RWPE2 (cell line): ENCODE measurements at places on chromosomes 1 and 21.

DNA sequence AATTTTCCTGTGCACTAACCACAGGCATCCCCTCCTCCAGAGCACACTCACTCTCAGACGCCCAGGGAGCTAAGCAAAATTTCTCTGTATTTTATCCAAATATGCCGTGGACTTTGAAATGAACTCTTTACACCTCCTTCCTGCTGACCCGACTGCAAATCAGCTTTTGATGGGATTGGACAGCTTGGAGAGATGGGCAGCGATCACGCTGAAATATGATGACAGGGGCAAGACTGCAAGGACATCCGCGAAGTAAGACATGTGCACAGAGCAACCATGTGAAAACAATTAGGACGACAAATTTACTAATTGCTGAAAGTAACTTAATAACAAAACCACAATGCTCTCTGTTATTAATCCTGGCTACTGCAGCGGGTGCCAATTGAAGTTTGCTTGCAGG lies 64.6 kb upstream of the CLDN14 start:
- no peak for DNase-seq

GRCh38 chr21:17688912-17689874 lies 76.5 kb upstream of the BTG3 start:
- peak; percentile 90 for DNase-seq

DNA sequence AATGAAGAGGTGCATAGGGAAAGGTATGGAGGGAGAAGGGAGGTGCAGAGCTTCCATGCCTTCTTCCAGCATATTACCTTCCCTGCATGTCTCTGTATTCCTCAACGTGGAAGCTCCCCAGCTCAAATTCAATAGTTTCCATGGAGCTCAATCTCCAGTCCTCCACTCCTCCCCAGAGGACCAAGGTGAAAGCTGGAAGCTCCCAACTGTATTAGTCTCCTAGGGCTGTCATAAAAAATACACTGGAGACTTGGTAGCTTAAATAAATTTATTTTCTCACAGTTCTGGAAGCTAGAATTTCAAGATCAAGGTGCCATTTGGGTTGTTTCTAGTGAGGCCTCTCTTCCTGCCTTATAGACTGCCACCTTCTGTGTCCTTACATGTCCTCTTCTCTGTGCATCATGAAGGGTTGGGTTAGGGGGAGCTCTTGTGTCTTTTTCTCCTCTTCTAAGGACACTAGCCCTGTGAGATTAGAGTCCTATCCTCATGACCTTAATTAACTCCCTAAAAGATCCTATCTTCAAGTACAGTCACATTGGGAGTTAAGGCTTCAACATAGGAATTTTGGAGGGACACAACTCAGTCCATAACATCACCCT lies 21.9 kb upstream of the RABGGTB start:
- no peak for DNase-seq

DNA sequence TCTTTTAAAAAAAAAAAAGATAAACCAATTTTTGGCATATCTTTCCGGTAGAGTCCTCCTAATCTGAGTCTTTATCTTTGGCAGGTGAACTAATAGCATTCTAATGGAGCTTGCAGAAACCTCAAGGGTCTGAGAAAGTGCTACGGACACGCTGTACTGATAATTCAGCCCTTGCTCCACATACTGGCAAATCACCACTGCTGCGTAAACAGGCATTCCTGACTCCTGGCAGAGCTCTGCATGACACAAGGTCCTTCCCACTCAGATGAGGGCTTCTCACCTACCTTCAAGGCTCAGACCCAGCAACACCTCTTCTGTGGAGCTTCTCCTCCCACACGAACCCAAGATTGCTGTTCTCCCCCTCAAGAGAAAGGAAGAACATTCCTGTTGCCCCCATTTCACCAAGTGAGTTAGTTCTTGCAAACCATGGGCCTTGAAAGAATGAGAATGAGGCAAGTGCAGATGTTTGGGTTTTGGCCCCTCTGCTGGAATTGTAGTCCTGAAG lies 48.0 kb downstream of the LYST start:
- DNase-seq: no peak

DNA sequence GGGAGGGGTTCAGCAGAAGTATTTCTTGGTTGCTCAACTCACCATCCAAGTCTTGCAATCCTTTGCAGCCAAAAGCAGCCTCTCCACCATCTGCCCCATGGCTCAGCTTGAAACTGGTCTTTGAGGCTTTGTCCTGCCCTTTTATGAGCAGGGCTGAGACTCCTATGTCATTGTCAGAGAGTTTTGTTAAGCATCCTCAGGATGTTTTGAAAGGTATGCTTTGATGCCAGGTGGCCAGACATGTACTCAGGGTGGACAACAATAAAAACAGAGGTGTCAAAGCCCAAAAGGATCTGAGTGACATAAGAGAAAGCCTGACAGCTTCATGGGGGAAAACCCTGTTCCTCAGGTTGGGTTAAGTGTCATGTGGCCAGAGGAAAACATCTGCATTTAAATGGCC lies 310.5 kb downstream of the PRDM2 start:
- no peak for DNase-seq

GRCh38 chr1:229220163-229220846 lies 50.6 kb upstream of the RAB4A start:
- DNase-seq: no peak

DNA sequence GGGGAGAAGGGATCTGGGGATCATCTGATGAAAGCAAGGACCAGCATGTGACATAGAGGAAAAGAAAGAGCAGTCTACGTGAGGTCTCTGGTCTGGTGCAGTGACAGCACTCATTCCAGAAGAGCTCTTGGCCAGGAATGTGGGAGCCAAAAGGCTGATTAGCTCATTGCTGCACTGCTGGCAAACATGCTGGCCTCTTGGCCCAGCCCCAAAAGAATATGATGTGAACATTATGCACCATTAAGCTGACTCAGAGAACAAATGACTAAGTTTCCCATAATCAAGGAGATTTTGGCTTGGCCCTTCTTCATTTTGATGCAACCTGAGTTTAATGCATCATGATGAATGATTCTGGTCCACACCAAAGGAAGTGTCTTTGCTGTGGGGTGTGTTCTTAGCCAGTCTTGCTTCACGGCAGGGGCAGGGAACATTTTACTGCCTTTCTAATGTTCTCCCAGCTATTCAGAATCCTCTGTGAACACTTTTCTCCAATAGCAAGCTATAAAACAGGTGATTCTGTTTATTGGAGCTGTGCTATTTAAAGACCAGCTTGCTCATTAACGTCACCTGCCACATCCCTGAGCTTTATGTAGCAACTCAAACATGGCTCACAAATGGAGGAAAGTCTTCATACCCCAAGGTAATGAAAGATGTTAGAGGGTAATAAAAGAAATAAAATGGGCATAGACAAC lies 55.1 kb downstream of the PCBP3 start:
- peak; percentile 76 for DNase-seq

DNA sequence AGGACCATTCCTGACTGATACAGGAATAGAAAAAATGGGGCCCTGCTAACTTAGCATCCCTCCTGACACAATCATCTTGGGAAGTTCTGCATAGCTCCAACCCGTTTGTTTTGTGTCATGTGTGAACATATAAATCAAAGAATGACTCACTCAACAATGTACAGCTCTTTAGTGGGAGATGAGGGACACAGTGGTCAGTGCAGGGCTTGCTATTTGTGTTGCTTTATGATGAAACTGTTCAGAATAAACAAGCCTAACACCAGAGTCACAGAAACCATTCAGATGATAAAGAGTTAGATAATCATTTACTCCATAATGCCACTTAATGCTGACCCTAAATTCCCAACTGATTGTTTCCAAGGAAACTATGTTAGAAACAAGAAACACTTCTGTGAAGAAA lies 154.2 kb upstream of the ZNHIT6 start:
- DNase-seq: no peak
